Activated T-cell treated with anti-CD3 and anti-CD28 coated beads for 4 hours (primary cell): ENCODE measurements at places on chromosomes 6 and 20.

DNA sequence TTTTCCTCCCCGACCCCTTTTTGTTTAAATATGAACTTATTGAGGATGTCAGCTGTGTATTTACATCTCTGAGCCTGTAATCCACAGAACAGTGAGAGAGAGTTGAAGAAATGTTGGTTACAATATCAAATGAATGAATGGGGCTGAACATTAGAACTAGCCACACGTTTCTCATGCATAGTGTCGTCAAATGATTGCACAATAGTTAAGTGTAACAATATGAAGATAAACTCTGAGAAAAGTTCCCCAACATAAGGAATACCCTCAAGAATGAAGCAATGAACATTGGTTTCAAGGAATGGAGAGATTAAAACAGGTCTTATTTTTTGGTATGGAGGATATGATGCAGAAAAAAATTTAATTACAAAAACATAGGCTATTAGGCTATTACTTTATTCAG is 100.5 kb upstream of the DTNBP1 start:
- no peak for DNase-seq

DNA sequence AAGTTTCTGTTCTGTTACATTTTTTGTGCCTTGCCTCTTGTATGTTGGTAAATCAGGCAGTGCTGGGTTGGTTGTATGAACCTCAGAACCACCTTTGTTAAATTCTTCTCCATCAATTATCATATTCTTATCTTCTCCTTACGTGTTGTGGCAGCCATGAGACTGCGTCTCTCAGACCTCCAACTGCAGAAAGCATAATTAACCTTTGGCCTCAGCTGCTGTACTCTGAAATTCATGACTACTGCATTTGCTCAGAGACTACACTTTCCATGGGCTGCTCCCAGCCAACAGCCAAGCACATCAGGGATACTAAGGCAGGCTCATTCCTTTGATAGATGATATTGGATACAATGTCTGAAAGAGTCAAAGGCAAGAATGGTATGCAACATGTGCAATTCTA is 15.1 kb upstream of the SNX3 start:
- DNase-seq = no peak

DNA sequence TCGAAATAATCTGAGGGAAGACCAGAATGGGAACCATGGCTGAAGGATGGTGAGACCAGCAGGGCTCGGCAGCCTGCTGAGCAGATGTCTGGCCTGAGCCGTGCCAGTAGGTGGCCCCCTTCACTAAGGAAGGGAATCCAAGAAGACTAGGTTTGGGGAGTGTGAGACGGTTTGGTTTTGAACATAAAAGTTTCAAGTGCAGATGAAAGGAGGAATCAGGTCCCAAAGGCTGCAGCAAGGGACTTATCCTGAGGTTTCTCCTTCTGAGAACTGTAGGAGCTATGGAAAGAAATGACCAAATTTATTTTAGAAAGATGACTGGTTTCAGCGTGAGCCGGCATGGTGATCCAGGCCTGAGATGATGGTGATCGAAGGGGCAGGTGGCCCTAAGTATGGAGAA is 4.6 kb upstream of the OSER1 start:
- DNase-seq = peak; percentile 64

- no peak for DNase-seq
These were observed 98.3 kb downstream of the ELOVL5 start for GRCh38 chr6:53250176-53251032.

- DNase-seq = no peak
These were observed 35.3 kb downstream of the EFCAB8 start for GRCh38 chr20:32894026-32894483.

DNA sequence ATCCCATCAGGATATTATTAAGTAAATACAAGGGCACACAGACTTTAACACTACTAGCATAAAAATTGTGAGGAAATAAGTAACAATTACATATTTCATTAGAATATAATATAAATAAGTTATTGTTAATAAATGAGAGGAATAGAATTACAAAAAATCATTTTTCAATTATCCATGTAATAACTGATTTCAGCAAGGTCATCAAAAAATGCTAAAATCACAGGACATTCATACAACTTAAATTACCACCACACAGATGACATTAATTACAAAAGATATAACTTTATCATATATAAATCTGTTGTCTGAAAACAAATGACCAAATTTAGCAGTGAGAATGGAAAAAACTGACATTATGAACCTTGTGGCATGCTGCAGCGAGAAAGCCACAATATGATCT is 37.0 kb downstream of the STX7 start:
- no peak for DNase-seq

DNA sequence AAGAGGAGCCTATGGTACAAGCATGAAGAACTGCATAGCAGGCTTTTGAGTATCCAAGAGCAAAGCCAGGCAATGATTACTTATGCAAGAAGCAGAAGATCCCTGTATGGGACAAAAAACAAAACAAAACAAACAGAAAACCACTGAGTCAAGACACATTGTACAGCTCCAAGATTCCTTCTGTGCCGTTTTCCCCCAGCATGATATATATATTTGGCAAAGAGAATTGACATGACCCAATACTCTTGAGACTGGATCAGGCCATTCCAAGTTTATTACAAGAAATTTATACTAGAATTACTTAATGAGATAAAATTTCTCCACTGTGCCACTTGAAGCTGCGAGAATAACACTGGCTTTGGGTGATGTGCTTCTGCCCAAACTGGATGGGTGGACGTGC is 65.5 kb downstream of the TRMT11 start:
- DNase-seq = no peak

- no peak for DNase-seq
These were observed 6.1 kb downstream of the DACT2 start for GRCh38 chr6:168313431-168314011.

DNA sequence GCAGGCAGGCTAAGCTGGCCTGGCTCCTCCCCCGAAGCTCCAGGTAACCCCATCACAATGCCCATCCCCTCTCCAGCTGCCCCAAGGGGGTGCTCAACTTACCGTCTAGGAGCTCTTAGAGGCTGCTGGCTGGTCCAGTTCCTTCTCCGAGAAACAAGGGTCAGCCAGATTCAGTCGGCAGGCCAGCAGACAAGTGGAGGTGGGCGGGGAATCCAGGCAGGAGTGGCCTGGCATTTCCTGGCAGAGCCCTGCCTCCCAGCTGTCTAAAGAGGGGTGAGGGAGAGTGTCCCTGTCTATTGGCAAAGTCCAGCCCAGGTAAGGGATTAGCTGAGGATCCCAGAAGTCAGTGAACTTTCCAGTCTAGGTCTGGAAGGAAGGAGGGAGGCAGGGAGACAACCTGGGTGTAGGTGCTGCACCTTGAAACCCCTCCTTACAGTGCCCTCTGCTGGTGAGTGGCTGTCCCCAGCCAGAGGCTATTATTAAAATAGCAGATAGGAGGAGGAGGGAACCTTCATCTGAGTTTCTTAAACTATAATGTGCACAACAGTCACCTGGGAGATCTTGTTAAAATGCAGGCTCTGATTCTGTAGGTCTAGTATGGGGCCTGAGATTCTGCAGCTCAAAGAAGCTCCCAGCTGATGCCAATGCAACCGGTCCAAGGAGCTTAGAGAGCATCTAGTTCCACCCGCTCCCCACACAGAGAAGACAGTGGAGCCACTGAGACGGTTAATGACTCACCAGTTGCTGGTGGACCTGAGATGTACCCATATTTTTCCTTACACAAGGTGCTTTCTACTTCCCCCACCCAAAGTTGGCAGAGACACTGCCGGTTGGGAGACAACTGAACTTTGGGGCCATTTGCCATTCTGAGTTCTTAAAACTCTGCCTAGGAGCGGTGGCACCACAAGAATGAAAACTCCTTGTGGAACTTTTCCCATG is at the start of gene UNC5CL:
Gene UNC5CL (minus strand): TSS at position 162 of the 939 bp plus-strand sequence. CDS start 4,147 bp downstream, outside the sequence.
- peak; percentile 42 for DNase-seq

DNA sequence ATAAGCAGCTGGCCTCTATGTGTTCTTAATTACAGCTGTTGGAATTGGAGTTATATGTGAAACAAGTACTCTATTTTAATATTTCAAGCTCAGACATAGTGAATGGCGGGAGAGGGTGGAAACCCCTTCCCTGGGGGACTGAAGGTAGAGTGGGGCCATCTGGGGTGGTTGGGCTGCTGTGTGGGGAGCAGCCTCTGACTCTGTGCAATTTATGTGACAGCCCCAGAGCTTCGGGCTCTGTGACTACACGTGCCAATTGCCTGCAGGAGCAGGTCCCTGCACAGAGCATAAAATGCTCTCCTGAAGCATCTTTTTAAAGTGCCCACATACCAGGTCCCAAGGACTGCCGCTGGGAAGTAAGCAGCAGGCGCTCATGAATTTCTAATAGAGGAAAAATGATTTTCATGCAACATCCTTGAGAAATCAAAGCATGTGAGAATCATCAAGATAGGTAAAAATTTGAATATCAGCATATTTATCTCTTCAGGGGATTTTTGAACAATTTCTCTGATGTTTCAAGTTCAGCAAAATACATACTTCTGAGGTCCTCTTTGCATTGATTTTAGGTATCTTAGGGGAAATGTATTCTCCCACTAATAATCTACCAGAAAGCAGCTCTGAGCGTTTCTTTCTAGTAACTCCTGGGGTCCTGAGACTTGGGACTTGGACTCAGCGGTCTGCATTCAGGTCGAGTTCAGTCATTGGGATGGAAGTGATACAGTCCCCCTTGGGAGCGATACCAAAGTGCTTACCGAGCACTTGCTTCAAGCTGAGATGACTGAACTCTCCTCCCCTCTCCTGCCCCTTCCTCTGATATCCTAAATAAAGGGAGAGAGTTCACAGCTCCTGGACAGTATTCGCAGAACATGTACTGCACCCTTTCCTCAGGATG is 40.0 kb downstream of the ALDH8A1 start:
- no peak for DNase-seq

GRCh38 chr20:47541355-47541922 is 39.8 kb downstream of the NCOA3 start:
- DNase-seq = no peak

- no peak for DNase-seq
These were observed 41.5 kb downstream of the BEND6 start for GRCh38 chr6:56996401-56996800.

DNA sequence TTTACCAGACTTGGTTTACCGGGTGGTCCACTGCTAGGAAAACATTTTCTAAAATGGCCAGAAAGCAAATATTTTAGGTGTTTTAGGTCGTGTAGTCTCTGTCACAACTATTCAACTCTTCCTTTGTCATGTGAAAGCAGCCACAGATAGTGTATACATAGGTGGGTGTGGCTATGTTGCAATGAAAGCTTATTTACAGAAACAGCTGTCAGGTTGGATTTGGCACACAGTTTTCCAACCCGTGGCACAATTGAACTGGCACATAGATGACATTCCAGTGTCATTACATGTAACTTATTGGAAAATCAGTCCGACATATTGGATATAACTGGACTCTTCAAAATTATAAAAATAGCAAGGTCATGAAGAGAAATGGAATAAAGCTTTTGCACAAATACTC is 68.9 kb upstream of the KCNQ5 start:
- DNase-seq = no peak

- no peak for DNase-seq
These were observed 57.2 kb downstream of the TRAM2 start for GRCh38 chr6:52519618-52520017.

- no peak for DNase-seq
These were observed 29.5 kb downstream of the TRMT11 start for GRCh38 chr6:126015863-126016262.

- peak; percentile 37 for DNase-seq
These were observed 496 bp downstream of the GRM4 start for GRCh38 chr6:34145161-34146020.

GRCh38 chr6:10542213-10542612 is 21.1 kb downstream of the GCNT2 start:
- no peak for DNase-seq

GRCh38 chr6:166333172-166333995 is 9.0 kb downstream of the SFT2D1 start:
- no peak for DNase-seq

DNA sequence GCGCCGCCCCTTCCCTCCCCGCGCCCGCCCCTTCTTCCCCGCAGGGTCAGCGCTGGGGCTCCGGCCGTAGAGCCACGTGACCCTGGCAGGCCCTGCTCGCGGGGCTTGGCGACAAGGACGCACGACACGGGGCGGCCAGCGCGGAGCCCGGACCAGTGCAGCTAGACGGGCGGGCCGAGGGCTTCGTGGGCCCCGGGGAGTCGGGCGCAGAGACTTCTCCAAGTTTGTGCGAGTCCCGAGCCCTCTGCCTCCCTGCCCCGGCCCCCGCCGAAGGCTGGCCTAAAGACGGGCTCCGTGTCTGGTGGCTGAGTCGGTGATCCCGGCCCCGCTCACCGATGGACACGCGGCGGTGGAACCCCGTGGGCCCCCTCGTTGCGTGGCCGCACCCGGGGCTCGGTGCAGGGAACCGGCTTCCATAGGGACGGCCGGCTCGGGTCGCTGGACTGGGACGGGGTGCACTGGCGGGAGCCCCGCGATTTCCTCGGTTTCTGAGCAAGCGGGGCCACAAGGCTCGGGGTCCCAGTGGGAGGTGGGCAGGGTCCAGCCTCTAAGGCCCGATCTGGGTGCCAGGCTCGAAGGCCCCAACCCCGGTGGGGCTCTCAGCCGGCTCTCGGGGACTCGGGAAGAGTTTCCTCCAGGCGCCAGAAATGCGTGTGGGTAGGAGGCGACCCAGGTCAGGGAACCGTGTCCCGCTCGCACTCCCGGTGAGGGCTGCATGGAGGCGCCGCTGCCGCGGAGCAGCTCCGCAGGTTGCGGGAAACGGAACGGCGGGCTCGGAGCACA is 452 bp upstream of the GATA5 start:
- DNase-seq = no peak

DNA sequence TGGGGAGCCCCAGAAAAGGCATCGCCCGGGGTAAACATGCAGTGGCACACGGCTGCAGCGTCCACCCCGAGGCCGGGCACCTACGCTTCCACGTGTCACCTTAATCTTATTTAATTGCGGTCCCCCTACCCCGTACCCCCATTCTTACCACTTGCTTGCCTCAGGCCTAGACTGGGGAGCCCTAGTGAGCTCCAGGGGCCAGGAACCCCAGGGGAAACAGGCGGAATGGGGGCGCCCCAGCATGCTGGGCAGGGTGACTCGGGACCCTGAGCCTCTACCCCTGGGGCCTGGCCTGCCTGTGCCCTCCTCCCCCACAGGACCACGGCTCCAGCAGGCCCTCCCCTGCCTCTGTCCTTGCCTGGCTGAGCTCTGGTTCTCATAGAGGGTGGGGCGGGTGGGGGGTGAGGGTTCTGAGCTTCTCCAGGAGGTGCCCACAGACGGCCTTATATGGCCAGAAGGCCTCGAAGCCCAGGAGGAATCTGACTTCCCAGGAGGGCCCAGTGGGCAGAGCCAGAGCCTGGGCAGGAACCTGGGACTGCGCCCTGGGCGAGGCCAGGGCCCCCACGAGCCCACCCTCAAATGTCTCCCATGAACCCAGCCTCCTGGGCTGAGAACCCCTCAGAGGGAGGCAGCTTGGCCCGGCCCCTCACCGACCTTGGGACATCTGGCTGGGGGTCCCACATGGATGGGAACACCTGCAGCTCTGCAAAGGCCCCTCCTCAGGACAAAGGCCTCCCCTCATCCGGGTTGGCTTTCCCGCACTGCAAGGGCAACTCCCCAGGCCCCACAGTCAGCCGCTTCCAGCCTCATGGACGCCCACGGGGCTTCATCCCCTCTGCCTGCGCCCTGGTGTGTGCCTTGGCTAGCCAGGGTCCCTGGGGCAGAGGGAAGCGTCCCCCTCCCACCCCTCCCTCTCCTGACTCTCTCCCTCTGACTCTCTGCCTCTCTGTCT is 5.2 kb upstream of the LAMA5 start:
- DNase-seq = no peak

- no peak for DNase-seq
These were observed 413.5 kb downstream of the PRKN start for GRCh38 chr6:162313922-162314660.
